ENCODE measurements at places on chromosomes 3 and 15. TPM values are rescaled to one million over a fixed set of nuclear protein-coding genes. Genes with fewer than 3 reads are reported as not detected.

GRCh38 chr15:98673133-98673532 lies 24.8 kb downstream of the IGF1R start:
- no peak for DNase-seq

DNA sequence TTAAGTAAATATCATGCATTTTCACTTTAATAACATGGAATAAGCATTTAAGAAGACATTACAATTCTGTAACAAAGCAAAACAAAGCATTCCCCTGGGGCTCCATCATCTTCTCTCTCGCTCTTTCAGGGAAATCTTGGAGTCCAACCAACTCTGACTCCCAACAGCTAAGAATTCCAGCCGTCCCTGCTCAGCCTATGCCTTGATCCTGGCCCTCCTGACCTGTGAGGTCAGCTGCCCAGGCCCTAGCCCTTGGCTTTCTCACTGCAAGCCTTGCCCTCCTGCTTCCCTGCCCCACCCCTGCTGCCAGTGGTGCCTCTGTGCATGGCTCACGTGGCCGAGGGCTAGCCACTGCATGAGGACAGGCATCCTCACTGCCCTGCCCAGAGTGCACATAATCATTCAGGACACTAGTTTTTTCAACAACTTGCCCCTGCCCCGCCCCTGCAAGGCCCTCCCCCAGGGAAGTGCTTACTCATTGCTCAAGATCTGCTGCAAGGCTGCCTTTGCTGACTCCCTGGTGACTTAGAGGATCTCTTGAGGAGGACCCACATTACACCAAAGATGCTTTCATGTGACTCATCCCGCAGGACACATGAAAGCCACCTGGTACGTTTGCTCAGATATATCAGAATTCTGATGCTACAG lies 37.6 kb downstream of the MTMR10 start:
- peak; percentile 79 for DNase-seq

- DNase-seq: no peak
These were observed 2.2 kb downstream of the FURIN start for GRCh38 chr15:90870354-90871138.

DNA sequence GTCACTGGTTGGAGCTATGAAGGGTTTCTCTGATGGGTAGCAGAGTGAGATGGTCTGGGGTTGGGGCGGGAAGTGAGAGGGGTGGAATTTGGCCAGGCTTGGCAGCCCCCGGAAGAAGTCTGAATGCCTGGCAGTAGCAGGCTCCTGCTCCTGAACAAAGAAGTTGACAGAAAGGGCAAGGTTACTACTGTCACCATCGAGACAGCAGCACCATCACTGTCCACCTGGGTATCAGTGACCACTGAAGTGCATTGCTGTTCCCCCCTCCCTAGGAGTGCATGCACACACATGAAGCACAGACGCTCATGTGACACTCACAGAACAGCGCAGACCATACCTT lies 42.9 kb downstream of the COLQ start:
- DNase-seq: no peak

GRCh38 chr3:50610992-50611463 lies 546 bp downstream of the CISH start:
- DNase-seq: no peak

- no peak for DNase-seq
These were observed 15.8 kb downstream of the ARHGEF26 start for GRCh38 chr3:154137036-154137435.

DNA sequence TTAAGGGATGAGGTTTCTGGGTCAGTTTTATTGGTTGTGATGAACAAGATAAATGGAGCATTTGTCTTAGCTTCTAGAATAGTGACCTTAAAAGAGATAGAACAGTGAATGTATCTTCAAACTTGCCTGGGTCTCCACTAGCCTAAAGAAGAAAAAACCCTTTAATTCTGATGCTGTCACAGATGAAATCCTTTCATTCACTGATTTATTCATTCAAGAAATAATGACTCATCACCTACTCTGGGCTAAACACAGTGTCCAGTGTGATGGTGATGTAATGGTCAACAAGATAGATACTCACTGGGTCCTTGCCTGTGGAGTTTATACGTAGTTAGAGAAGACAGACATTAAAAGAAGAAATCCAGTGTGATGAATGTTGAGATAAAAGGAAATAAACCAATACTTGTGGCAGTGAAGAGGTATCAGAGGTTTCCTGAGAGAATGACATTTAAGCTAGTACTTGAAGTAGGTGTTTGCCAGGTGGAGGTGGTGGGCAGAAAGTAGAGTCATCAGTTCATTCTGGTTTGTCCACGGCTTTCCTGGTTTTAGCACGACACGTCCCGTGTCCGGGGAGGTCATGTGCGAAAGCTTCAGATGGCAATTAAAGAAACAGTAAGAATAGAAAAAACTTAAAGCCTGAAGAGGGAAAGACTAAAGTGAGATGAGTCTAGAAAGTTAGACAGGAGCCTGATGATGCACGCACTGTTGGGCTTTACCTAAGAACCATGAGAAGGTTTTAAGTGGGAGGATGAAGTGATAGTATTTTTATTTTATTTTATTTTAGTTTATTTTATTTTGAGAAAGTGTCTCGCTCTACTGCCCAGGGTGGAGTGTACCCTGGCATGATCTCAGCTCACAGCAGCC lies 18.5 kb downstream of the PAK2 start:
- DNase-seq: no peak

DNA sequence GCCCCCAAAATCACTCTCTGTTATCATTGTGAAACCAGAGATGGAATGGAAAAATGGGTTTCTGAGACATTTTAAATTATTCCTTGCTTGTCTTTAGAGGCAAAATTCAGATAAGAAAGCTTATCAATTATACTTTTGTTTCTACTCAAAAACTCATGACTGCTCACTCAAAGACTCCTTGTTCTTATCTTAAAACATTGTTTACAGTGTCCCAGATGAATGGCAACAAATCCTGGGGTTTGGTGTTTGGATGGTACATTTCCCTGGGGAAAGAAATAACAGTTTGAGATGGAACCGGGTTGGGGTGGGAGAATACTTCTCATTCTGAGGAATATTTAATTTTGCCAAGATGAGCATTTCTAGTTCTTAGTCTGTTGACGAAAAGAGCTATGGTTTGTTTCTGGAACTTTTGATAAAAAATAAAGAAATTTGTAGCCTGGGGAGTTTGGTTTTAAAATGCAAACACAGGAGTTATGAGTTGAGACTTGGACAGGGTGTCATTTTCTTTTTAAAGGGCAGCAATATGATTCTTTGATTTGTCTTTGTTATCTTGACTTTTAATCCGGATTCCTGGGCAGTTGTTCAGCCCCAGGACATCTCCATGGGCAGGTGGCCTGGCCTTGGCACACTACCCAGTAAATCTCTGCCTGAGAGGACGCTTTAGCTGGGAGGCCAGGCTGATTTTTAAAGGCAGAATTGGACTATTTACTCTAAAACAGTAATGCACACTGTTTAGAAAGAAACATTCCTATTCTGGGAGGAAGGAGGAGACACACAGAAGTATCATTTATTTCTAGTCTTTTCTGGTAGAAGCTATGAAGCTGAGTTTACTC lies 32.4 kb downstream of the BTD start:
- DNase-seq: no peak

DNA sequence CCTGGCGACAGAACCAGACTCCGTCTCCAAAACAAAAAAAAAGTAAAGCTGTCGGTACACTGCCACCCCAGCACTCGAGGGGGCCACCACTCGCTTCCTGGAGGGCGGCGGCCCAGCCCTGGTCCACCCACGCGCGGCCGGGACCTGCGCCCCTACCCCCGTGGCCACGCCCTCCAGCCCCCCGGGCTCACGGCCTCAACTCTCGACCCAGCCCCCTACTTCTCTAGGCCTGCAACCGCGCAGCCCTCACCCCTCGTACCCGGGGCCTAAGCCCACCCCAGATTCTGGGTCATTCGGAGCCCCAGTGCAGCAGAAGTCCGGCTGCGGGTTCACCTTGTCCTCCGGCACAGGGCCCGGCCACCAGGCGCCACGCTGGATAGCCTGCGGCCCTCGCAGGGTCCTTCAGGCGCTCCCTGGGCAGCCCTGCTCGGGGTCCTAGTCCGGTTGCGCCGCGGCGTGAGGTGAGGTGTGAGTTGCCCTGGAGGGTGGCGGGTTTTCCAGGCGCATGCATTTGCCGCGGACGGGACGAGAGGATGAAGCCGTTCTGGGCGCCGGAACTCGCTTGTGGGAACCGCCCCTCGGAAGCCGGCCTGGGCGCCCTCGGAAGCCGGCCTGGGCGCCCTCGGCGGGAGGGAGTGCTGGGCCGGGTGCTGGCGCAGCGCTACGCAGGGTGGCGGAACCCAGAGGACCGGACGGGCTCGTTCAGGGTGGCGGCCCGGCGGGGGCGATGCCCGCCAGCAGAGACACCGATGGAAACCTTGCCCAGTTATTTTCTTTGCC lies 32.3 kb downstream of the SPINK8 start:
- peak; percentile 94 for DNase-seq

DNA sequence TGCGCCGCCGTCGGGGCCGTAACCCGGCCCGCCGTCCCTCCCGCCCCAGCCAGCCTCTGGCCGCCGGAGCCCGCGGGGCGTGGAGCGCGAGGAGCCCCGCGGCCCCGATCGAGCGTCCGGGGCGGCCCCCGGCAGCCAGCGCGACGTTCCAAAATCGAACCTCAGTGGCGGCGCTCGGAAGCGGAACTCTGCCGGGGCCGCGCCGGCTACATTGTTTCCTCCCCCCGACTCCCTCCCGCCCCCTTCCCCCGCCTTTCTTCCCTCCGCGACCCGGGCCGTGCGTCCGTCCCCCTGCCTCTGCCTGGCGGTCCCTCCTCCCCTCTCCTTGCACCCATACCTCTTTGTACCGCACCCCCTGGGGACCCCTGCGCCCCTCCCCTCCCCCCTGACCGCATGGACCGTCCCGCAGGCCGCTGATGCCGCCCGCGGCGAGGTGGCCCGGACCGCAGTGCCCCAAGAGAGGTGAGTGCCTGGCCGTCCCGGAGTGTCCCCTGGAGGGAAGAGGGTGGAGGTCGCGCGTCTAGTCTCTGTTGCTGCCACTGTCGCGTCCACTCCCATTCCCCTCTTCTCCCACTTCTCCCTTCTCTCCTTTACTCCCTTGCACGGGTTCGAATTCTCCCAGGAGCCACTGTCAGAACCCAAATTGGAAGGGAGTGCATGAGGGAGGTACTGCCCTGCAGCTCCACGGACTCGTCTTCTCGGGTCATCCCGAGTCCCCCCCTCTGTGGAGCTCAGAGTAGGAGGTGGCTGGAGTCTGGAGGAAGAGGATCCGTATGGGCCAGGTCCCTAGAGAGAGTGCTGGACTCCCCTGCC lies 585 bp downstream of the CSK start:
- peak; percentile 57 for DNase-seq

GRCh38 chr15:55289011-55289745 lies 435 bp downstream of the RAB27A start:
- DNase-seq: peak; percentile 18

DNA sequence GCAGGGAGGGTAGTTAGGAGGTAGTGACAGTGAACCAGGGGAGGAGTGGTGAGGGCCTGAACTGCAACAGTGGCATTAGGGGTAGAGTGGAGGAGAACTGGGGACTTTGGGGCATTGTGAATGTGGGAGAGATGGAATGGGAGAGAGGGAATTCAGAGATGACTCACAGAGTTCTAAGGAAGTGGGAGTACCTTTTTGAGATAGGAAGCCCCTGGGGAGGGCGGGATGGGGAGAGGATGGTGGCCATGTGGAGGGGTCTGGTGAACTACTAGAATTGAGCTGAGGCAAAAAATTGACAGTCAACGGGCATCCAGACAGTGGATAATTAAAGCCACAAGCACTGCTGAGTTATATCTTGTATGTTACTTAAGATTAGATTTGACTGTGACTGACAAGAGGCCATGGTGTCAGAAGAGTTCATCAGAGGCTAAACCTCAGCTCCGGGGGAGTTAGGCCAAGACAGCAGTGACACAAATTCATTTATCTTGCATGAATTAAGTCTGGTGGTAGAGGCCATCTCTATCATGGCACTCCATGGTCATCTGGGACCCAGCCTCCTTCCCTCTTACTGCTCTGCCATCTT lies 34.0 kb downstream of the PLEKHO2 start:
- no peak for DNase-seq

DNA sequence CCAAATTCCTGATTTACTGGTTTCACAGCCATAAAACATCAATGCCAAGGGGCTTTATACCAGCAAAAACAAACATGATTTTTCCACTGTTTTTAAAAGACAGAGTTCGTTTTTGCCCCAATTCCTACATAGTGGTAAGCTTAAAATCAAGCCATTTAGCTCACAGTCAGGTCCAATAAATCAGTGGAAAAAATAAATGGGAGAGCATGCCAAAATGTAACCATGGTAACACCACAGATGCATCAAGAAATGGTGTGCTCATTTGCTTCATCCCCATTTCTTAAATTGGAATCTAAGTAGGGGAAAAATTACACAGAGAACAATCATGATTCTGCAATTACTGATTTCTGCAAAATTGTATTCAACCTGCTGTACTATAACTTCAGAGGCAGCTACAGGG lies 418.8 kb downstream of the MAGI1 start:
- DNase-seq: no peak

GRCh38 chr15:51620641-51621040 lies 1.9 kb downstream of the DMXL2 start:
- DNase-seq: no peak

DNA sequence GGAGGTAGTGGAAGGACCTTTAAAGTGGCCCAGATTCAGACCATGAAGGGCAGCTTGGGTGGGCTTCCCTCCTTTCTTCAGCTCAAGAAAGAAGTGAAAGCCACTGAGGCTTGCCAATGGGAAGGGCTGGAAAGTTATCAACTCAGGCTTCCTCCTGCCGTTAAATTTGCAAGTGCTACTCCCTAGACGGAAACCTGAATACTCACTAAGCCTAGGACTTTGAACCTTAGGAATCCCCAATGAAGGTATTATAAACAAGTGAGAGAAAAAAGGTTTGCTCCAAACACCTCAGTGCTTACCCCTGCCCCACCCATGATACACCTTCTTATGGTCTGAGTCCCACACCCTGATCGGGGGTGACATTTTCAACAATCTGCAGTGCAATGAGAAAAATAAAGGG lies 396.4 kb downstream of the SHQ1 start:
- DNase-seq: no peak

GRCh38 chr15:93649691-93650235 lies 560.8 kb upstream of the RGMA start:
- DNase-seq: no peak

DNA sequence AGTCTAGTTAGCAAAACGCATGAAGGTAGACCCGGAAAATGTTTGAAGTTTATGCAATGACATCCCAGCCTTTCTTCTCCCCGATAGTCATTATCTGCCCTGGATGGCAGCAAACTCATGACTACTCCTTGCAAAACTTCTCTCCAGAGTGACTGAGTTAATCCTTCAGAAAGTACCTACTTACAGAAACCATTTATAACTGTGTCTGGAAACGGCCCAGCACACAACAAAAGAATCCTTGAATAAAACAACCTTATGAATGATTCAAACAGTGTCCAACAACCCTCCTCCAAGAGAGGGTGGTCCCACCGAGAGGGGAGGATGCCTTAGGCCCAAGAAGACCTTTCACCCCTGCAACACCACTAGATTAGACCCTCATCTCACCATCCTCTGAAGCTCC lies 14.2 kb downstream of the ST8SIA2 start:
- no peak for DNase-seq

ADGRG7 gene
- total RNA-seq: 0.22 TPM

CSTA gene
- 0.83 TPM for total RNA-seq

HGD gene
- total RNA-seq: not detected

GABRR3 gene
- total RNA-seq: not detected

SPATA12 gene
- total RNA-seq: not detected

LRRIQ4 gene
- not detected for total RNA-seq

CCRL2 gene
- 1.8 TPM for total RNA-seq

FBXO40 gene
- total RNA-seq: 152 TPM

GOLGA8G gene
- not detected for total RNA-seq

LRRC15 gene
- 0.09 TPM for total RNA-seq

ARHGEF3 gene
- 6.7 TPM for total RNA-seq

DZIP1L gene
- 1.2 TPM for total RNA-seq

ANKRD34C gene
- total RNA-seq: not detected

MME gene
- 44.1 TPM for total RNA-seq

SLC12A8 gene
- not detected for total RNA-seq

Measured in psoas muscle (tissue), 8 donors.